ENCODE measurements at places on chromosomes 7 and 10. TPM values are rescaled to one million over a fixed set of nuclear protein-coding genes. Genes with fewer than 3 reads are reported as not detected.

GRCh38 chr7:115008465-115009114 is 86.7 kb downstream of the MDFIC start:
- peak; percentile 72 for DNase-seq

The PRF1 gene
- 76.5 TPM for total RNA-seq

The SNCG gene
- total RNA-seq = 0.44 TPM

DNA sequence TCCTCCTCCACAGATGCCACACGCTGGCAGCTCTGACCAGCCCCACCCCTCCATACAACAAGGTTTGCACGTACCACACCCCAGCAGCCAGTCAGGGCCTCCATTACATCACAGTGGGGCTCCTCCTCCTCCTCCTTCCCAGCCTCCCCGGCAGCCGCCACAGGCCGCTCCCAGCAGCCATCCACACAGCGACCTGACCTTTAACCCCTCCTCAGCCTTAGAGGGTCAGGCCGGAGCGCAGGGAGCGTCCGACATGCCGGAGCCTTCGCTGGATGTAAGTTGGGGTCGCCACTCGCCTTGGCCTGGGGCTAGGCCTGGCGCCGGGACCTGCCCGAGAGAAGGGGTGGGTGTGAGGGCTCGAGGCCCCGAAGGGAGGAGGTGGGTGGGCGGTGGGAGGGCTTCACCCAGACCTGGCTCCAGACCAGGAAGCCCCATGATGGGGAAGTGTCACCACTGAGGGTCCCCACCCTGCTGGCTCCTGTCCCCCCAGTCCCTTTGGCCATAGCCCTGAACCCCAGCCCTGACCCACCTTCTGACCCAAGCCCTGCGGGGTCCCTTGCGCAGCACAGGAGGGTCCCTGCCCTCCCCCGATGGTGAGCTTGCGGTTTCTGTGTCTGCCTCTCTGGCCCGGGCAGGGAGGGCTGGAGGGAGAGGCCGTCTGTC is 36.2 kb upstream of the PPIF start:
- DNase-seq = no peak

The SCART1 gene
- 0.76 TPM for total RNA-seq

GRCh38 chr7:84549409-84549808 is 354.8 kb upstream of the SEMA3A start:
- DNase-seq = no peak

- DNase-seq = no peak
Observed at GRCh38 chr7:31309407-31309806, 31.1 kb downstream of the NEUROD6 start.

GRCh38 chr10:44477046-44477425 is 92.1 kb upstream of the CXCL12 start:
- peak; percentile 14 for DNase-seq

- DNase-seq = peak; percentile 75
Observed at GRCh38 chr10:6601246-6601805, 21.2 kb upstream of the PRKCQ start.

The CPVL gene
- total RNA-seq = not detected

DNA sequence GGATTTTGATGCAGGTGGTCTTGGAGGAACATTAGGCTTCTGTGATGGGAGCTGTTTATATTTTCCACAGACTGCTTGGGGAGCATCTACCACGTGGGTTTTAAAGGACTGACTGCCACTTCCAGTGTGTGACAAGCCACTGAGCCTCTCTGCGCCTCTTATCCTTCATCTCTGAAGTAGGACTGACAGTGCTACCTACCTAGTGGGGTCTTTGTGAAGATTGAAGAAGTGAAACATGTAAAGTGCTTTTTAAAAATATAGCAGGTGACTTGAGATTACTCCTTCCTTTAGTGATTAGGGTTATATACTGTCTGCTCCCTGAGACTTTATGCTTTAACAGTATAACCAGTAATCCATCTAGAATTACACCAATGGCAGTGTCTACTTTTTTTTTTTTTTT is 29.9 kb downstream of the NKX2-3 start:
- DNase-seq = no peak

DNA sequence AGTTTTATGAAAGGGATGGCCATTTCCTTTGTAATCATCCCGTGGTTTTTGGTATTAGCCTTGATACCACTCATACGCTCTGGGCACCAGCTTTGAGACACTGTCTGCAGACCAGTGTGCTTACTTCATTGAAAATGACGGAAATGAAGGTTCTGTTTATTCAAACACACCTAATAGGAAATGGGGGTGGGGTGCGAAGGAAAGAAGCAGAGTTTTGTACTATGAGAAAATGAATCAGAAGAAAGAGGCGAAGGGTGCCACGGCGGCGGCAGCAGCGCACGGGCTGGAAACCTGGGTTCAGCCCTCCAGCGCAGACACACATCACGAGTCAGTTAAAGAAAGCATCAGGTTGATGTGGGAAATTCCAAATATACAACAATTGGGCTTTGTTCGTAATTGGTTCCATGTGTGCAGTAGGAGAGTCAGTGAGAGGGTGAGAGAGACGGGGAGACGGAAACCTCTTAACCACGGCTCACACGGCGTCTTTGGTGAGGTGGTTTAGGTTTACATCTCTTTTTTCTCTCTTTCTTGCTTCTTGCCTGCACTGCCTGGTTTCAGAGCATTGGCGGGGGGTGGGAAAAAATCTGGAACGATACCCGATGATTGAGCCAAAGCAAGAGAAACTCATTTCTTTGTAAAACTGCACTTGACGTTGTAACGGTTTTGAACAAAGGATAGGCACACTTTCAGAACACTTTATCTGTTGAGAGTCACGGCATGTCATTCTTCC is 321.2 kb downstream of the FRMD4A start:
- peak; percentile 85 for DNase-seq

DNA sequence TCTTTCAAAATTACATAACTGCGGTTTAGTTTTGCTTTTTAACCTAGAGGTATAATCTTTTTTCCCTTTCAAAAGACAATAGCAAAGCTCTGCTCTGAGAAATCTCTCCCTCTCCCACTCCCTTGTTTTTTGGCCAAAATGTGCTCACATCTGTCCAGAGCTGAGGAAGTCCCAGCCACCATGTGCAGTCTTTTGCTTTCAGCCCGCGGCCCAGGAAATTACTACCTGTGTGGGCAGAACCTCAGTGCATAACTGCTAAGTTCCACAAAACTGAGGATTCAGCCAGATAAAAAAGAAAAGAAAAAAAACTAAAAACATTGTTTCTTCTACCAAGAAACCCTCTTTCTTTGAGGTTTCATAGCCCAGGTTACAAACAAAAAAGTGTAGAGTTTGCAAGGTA is 115.0 kb upstream of the HGF start:
- no peak for DNase-seq

GRCh38 chr7:142334236-142334635 is 76.4 kb upstream of the PRSS58 start:
- DNase-seq = no peak

The TLX1 gene
- total RNA-seq = not detected

DNA sequence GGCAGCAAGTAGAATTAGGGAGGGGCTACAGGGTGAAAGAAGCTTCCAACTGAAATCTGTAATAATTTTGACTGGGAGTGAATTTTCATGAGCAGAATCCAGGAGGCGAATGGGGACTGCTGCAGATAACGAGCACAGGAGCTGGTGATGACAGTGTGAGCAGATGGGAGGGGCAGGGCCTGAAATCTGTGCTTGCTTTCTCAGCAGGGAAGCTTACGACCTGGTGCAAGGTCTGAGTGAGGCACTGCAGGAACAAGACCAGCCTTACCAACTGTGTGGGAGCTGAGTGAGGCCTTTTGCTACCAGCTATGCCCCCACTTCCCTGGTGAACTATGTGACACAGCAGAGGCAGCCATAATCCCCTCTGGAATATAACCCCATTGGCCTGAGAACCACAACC is 109.8 kb downstream of the HPSE2 start:
- no peak for DNase-seq

The HOXA6 gene
- not detected for total RNA-seq
